Fibroblast of skin of left biceps (primary cell): ENCODE measurements at places on chromosomes 4 and X.

DNA sequence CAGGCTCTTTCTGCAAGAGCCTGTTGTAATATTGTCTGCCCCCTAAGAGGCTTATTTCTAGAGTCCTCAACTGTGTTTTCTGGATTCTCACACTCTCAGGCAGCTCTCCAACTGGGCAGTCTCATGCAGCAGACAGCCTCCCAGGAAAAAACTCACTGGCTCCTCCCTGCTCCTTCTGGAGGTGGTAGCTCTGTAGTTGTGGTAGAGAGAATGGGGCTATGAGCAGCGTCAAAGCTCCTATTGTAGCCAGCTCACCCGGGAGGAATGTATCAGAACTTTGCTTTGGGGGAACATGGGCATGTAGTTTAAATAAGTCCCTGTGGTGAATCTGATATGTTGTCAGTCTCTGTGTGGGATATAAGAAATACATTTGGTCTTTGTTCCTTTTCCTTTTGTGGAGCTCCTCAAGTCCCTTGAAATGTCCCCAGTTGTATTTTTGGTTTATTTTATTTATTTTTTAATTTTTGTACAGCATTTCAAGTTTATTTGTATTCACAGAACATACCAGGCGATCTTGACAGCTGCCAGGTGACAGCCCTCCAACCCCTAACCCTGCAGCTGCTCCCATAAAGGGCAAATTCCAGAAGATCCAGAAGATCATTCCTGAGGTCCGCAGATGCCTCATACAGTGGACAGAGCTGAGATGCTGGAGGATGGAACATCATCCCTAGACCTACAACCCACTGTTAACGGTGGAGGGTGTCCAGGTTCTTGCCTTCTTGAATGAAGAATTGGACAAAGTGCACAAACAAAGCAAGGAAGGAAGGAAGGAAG, 45.7 kb downstream of the TRIM61 start:
- DNase-seq: no peak

- DNase-seq: no peak
Measured at GRCh38 chrX:29432534-29432933, 782.8 kb upstream of the MAGEB2 start.

GRCh38 chrX:30637874-30638815, 15.1 kb upstream of the GK start:
- DNase-seq: no peak

- DNase-seq: no peak
Measured at GRCh38 chrX:109155161-109155560, 326.7 kb downstream of the GUCY2F start.

- DNase-seq: no peak
Measured at GRCh38 chr4:99861120-99861905, 32.9 kb downstream of the LAMTOR3 start.

GRCh38 chr4:130077275-130077674, 981.3 kb downstream of the C4orf33 start:
- DNase-seq: peak; percentile 1

DNA sequence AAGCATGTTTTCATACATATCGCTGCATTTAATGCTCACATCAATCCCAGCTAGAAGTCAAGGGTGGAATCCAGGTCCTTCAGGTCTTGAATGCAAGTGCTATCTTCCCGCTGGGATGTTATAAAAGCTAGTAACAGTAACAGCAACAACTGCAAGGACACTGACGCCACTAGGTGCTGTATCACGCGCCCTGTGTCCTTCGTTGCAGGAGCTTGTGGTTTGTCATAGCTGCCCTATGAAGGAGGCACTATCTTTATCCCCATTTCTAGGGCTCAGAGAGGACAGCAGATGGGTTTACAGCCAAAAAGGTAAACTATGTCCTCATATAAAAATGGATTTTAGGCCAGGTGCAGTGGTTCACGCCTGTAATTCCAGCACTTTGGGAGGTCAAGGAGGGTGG, 202.9 kb downstream of the NSUN7 start:
- DNase-seq: no peak

- DNase-seq: no peak
Measured at GRCh38 chr4:6002492-6002833, 15.8 kb downstream of the C4orf50 start.

- DNase-seq: no peak
Measured at GRCh38 chr4:101271516-101271915, 75.8 kb downstream of the PPP3CA start.

GRCh38 chr4:20254511-20255250, 3.0 kb downstream of the SLIT2 start:
- no peak for DNase-seq
